Stomach (tissue), 19 donors: ENCODE measurements at places on chromosomes 4 and X.

- H3K4me1 ChIP-seq = no peaks in the 10 kb centered on the region
- no peaks in the 10 kb centered on the region for H3K27me3 ChIP-seq
- DNase-seq = no peak
- peaks cover 17% of the 10 kb centered on the region for H3K36me3 ChIP-seq
These were observed 11.3 kb downstream of the EVC start for GRCh38 chr4:5722328-5722727.

GRCh38 chrX:151921292-151921691 lies 8.6 kb downstream of the MAGEA4 start:
- no peak overlapping the region for H3K27ac ChIP-seq
- H3K36me3 ChIP-seq = no peaks in the 10 kb centered on the region
- H3K4me1 ChIP-seq = no peaks in the 10 kb centered on the region
- no peaks in the 10 kb centered on the region for H3K27me3 ChIP-seq

GRCh38 chrX:27915617-27916016 lies 65.6 kb downstream of the DCAF8L1 start:
- no peak overlapping the region for H3K27ac ChIP-seq
- H3K4me1 ChIP-seq = no peaks in the 10 kb centered on the region
- H3K4me3 ChIP-seq = no peak overlapping the region
- H3K27me3 ChIP-seq = no peaks in the 10 kb centered on the region
- H3K36me3 ChIP-seq = no peaks in the 10 kb centered on the region

- H3K27ac ChIP-seq = no peak overlapping the region
- no peak for DNase-seq
- H3K4me3 ChIP-seq = no peak overlapping the region
These were observed 24.7 kb upstream of the PRPS1 start for GRCh38 chrX:107603429-107604159.

DNA sequence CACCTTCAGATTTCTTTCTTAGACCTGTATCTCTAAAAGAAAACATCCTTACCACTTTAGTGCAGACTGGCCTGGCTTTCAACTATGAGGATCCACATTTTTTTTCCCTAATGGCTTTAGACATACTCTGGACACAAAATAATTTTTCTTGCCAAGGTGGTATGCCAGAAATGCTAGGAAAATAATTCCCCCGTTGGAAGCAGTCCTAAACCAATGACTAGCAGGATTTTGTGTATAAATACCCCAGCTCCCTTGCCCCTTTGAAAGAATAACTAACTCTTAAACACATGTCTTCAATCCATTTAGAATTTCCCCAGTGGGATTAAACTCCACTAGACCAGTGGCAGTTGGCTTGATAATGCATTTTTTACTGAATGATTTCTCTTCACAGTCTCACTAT lies 500.5 kb upstream of the FTHL17 start:
- H3K4me3 ChIP-seq = no peak overlapping the region
- no peak overlapping the region for H3K27ac ChIP-seq
- DNase-seq = no peak
- H3K36me3 ChIP-seq = no peaks in the 10 kb centered on the region
- H3K27me3 ChIP-seq = no peaks in the 10 kb centered on the region

DNA sequence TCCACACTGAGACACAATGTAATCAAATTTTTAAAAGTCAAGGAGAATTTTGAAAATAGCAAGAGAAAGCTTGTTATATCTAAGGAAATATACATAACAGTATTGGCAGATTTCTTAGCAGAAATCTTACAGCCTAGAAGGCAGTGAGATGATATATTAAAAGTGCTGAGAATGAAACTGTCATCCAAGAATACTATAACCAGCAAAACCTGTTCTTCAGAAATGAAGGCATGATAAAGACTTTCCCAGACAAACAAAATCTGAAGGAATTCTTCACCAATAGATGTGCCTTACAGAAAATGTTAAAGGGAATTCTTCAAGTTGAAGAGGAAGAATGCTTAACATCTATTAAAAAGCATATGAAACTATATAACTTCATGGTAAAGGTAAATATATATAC lies 73.6 kb downstream of the CPEB2 start:
- DNase-seq = no peak
- no peaks in the 10 kb centered on the region for H3K36me3 ChIP-seq
- H3K27ac ChIP-seq = no peak overlapping the region
- no peaks in the 10 kb centered on the region for H3K4me1 ChIP-seq
